ENCODE measurements at places on chromosomes 13 and 19.

DNA sequence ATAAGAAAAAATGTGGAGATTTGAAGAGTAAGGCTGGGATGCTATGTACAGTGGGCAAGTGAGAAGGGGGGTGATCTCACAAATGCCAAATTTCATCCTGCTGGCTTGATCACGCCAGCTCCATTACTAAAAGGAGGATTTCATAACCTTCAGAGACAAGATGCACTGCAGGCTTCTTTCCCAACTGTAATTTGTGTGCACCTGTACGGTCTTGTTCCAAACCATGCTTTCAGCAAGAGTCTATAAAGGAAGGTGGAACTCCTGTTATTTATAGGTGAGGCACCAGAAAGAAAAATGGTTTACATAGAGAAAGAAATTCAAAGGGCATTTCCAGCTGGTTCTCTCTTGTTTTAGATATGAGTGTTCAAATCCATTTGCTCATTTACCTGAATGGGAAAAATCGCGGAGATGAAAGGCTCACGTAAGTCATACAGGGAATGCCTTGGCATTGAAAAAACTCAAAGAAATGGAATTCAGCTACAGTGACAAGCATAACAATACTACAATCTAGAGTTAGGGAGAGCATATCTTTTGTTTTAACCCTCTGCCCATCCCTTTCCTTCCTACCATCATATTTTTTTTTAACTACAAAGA is 13.3 kb downstream of the EFNB2 start:
- no peak for DNase-seq

DNA sequence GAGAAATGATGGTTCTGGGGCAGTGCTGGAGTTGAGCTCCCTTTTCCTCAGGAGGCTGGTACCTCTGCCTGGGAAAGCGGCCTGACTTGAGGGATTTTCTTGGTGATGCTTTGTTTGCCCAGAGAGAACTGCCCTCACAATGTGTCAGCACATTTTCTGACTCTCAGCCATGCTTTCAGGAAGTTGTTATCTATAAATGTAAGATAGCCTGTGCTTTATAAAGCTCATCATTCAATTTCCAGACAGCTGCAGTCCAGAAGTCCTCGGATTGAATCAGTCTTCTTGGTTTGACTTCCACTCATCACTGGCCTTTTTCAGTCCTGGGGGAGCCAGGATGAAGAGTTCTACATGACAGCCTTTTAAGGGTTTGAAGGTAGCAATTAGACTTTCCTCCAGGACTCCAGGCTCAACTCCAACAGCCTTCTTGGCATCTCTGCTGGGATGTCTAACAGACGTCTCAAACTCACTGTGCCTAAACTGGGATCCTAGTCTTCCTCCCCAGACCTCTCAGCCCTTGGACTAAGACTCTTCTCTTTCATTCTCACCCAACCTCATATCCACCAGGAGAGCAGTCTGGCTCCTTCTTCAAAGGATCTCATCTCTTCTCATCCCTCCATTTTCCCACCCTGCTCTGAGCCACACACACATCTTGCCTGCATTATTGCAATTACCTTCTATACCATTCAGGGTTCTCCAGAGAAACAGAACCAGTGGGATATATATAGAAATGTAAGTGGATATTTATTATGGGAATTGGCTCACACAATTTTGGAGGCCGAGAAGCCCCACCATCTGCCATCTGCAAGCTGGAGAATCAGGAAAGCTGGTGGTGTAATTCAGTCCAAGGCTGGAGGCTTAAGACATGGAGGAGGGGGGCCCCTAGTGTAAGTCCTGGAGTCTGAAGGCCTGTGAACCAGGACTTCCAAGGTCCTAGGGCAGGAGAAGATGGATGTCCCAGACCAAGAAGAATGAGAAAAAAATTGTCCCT is 13.1 kb downstream of the ERICH6B start:
- DNase-seq: no peak

- no peak for DNase-seq
These were observed 276.7 kb downstream of the SLC7A1 start for GRCh38 chr13:29318741-29319140.

DNA sequence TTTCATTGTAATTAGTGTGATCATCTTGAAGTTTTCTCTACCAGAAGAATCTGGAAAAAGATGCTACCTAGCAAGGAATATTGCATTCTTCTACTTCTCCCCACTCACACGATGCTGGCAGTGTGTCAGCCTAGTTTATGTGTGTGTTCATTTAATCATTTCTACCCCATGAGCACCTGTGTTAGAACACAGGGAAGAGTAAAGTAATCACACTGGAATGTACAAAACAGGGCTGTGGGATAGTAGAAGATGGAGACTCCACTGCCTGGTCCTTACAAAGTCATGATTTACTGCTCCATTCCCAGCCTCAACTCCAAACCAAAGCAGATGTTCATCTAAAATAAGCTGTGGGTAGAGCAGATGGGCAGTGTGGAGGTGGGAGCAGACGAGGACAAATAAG is 47.7 kb upstream of the RGCC start:
- peak; percentile 10 for DNase-seq

DNA sequence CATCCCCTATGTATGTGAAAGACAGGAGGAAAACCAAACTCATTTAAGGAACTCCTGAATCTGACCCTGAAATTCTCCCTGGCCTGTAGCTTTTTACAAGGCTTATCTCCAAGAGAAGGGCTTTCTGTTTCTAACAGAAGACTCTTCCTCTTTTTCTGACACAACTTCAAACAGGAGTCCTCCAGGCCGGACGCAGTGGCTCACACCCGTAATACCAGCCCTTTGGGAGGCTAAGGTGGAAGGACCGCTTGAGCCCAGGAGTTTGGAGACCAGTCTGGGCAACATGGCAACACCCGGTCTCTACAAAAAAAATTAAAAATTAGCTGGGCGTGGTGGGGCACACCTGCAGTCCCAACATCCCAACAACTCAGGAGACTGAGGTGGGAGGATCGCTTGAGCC is 41.9 kb downstream of the CARS2 start:
- DNase-seq: no peak
